ENCODE measurements at places on chromosomes 3 and 15.

GRCh38 chr3:23748398-23749110, 57.2 kb upstream of the UBE2E1 start:
- no peak for DNase-seq

- no peak for DNase-seq
These were observed 56.3 kb upstream of the EPHB3 start for GRCh38 chr3:184505076-184505878.

GRCh38 chr3:32316319-32316718, 75.3 kb upstream of the CMTM7 start:
- DNase-seq: no peak

- no peak for DNase-seq
These were observed 20.5 kb downstream of the EXOSC7 start for GRCh38 chr3:44996556-44996969.
